NCI-H1092 treated with DMSO at 0.1 percent for 48 hours (cell line): ENCODE measurements at places on chromosomes 7 and 10.

- no peak for DNase-seq
Measured at GRCh38 chr7:41872966-41873365, 170.1 kb upstream of the INHBA start.

DNA sequence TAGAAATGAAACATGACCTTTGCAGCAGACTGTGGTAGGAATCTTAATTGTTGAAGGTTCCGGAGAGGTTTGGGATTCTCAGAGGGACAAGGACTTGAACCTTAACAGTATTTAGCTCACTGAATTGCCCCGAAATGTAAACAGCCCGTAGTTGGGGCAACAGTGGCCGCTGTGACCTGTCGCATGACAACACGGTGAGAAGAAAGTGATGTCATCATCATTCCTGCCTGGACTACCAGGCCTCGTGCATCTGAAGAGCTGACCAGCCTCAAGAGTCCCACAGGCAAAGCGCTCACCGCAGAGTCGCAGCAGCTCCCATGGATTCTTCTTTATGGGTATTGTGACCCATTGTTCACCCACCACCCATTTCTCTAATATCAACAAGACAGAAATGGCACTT is 250.6 kb downstream of the KLF6 start:
- no peak for DNase-seq

GRCh38 chr7:127943541-127944521 is 87.4 kb downstream of the LRRC4 start:
- peak; percentile 79 for DNase-seq

DNA sequence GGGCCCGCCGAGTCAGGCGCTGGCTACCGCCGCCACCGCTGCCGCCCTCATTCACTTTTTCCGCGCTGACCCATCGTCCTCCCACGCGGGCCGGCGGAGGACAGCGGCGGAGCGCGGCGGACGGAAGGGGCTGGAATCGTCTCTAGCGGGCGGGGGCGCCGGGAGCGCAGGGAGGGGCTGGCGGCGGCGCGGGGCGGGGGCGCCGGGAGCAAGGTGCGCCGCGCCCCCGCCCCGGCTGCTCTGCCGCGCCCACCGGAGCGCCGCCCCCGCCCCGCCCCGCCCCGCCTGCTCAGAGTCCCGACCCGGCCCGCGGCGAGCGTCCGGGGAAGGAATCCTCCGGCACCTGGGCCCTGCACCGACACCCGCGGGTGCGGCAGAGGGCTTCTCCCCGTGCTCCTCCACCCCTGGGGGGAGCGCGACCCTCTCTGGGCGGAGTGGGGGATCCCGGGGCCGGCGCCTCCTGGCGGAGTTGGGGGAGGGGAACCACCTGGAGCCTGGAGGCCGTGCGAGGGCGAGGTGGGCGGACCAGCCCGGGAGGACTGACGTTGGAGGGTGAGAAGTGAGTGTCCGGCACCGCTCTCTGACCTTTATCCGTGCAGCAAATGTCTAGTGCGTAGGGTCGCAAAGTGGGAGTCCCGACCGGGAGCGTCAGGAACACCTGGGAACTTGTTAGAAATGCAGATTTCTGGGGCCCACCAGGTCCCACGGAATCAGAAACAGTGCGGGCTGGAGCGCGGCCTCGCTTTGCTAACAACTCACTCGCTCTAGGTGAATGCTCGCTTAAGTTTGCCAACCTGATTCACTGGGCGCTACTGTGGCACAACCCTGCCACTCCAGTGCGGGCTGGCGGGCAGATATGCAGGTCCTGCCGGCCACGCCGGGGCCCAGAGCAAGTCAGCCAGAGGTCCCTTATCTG is at the start of gene COBL:
COBL (minus strand) TSS at position 144 of the 916 bp plus-strand sequence. CDS start 176 bp downstream, outside the sequence.
- DNase-seq = peak; percentile 64

- no peak for DNase-seq
Measured at GRCh38 chr10:22133749-22134624, 83.8 kb downstream of the EBLN1 start.

GRCh38 chr7:755413-755805 is 28.3 kb upstream of the PRKAR1B start:
- no peak for DNase-seq

DNA sequence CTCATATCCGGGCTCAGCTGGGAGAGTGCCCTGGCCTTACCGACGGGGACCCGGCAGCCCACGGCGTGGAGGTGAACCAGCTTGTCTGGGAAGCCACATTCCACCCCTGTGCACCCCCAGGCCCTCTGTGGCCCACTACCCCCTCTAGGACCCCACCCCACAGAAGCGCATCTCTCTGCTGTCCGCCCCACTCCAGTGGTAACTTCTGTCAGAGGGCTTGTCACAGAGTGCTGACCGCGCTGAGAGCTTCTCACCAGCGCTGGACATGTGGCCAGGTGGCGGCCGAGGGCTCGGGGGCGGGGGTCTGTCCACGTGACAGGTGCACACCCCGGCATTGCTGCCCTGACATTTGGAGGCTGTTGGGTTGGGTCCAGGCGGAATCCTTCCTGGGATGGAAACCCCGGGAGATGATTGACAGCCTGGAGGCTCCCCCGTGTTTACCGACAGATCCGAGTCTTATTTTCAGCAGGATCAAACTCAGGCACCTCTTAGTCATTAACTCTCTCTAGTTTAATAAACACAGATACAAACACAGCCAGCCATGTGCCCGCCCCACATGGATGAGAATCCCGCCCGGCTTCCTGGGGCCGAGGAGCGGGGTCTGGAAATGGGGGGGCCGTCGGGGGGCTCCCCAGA is 5.1 kb downstream of the ELFN1 start:
- no peak for DNase-seq

- DNase-seq = no peak
Measured at GRCh38 chr7:91866599-91867148, 13.8 kb downstream of the MTERF1 start.

DNA sequence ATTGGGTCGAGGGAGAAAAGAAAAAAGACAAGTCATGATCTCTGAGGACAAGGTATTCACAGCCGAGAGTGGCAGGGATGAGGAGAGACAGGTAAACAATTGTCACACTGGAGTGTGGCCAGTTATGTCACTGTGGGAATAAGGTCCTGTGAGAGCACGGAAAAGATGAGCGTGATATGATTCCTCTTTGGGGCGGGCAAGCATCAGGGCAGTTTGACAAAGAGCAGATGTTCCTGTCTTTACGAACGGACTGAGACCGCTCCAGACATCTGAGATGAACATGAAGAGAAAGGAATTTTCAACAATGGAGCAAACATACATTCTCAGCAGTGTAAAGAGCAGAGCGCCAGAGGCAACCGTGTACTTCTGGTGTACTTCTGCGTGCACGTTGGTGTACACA is 278.1 kb downstream of the DPP6 start:
- DNase-seq = no peak

- no peak for DNase-seq
Measured at GRCh38 chr10:36057180-36057579, 415.1 kb upstream of the FZD8 start.

- DNase-seq = no peak
Measured at GRCh38 chr7:113294750-113295149, 176.4 kb upstream of the SMIM30 start.

- DNase-seq = no peak
Measured at GRCh38 chr7:17305387-17306171, 7.1 kb downstream of the AHR start.

DNA sequence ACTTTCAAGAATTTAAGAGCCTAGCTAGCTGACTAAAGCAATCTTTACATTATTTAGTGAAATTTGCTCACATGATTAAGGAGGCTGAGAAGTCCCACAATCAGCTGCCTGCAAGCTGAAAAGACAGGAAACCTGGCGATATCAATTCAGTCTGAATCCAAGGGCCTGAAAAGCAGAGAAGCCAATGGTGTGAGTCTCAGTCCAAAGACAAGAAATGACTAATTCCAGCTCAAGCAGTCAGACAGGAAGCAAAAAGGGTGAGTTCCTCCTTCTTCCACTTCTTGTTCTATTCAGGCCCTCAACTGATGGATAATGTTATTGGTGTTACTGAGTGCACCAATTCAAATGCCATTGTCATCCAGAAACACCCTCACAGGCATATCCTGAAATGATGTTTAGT is 1231.6 kb upstream of the CELF2 start:
- no peak for DNase-seq

DNA sequence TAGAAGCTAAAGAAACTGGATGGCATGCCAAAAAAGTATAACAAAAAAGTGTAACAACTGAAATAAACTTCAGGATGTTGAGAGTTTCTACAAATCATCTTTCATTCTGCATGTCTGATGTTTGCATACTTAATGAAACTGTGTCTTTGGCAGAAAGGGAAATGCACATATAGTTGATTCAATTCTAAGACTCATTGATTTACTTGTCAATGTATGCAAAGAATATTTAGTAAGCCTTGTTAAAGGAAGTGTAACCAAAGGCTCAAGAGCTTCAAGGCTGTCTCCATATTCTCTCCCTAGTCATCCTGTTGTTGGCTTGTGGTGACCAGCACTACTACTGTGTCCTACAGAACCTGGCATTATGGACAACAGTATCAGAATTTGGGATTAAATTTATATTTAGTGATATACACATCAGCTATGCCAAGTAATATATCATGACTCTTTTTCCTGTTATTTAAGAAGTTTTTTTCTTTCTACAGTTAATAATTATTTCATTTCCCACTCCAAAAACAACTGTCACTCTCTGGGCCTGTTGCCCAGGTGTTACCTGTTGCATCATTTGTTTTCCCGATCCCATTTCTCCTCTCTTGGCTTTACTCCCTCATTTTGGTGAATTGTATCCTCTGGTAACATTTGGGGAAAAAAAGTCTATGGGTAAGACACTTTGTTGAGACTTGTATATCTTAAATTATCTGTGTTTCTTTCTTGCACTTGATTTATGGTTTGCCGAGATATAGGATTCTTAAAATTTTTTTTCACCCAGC is 226.6 kb upstream of the BMPER start:
- no peak for DNase-seq

GRCh38 chr10:34593374-34593890 is 221.7 kb downstream of the PARD3 start:
- no peak for DNase-seq

GRCh38 chr10:110803830-110804338 is 67.8 kb upstream of the PDCD4 start:
- peak; percentile 48 for DNase-seq

- DNase-seq = peak; percentile 2
Measured at GRCh38 chr10:78472551-78472890, 438.9 kb downstream of the RPS24 start.

- DNase-seq = no peak
Measured at GRCh38 chr7:36148422-36149065, 4.5 kb upstream of the EEPD1 start.

- DNase-seq = peak; percentile 26
Measured at GRCh38 chr7:157271315-157271990, 65.4 kb upstream of the DNAJB6 start.

GRCh38 chr7:81008901-81009300 is 90.0 kb upstream of the SEMA3C start:
- no peak for DNase-seq

GRCh38 chr7:5284304-5285281 is 1.9 kb downstream of the SLC29A4 start:
- DNase-seq = peak; percentile 88

DNA sequence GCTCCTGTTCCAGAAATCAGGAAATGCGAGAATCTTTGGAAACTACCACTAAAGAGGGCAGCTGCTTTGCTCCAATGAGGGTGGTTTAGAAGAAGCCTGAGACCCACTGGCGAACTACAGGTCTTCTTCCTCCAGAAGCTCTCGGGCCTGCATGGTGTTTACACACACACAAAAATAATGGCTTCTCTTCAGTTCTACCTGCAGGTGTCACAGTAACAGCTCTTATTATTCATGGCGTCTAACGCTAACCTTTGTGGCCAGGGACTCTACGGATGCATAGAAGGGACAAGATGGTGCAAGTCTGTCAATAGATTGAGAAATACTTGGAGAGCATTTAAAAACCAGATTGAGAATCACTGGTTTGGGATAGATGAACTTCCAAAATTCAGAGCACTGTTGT is 22.4 kb downstream of the GPR141 start:
- DNase-seq = no peak

DNA sequence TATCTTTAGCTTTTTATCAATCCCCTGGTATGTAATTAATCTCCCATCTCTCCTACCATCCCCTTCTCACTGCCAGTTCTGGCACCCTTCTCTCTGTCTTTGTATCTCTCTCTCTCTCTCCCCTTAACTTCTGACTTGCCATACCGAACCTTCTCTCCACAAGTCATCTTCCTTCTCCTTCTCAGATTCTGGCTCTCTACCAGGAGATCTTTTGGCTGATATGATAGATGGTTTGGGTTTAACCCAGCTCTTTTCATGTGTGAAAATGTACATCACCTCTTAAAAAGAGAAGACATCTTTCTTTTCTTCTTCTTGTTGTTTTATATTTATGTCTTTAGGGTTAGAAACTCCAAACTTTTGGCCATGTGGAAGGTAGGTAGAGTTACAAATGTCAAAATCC is 196.7 kb downstream of the HGF start:
- DNase-seq = no peak

GRCh38 chr10:104267721-104268404 is 1.1 kb upstream of the GSTO2 start:
- no peak for DNase-seq

DNA sequence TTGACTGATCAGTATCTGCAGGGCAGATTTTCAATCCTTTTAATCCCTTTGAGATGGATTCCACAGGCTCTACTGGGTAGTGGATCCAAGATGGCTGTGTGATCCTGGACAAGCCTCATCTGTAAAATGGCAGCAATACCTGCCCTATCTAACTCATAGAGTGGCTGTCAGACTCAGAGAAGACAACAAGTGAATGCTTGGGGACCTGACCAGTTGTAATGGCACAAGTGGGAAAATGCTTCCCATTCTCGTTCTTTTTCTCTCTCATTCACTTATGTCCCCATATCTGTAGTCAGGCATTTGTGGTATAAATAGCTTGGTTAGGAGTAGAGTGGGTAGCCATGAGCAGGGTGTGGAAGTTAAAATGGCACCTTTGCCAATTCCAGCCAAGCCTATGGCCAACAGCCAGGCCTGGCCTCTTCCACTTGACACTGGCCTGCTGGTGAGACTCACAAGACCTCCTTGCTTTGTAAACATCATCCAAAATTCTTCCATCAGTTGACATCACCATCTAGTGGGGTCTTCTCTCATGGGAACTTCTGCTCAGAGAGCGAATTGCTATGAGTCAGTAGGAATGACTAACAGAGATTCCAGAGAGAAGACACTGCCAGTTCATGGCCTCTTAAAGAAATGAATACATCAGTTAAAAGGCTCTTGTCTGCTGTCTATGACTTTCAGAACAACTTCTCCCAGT is 150.1 kb downstream of the PLPP4 start:
- no peak for DNase-seq

GRCh38 chr10:71536332-71536731 is 139.6 kb downstream of the CDH23 start:
- no peak for DNase-seq

DNA sequence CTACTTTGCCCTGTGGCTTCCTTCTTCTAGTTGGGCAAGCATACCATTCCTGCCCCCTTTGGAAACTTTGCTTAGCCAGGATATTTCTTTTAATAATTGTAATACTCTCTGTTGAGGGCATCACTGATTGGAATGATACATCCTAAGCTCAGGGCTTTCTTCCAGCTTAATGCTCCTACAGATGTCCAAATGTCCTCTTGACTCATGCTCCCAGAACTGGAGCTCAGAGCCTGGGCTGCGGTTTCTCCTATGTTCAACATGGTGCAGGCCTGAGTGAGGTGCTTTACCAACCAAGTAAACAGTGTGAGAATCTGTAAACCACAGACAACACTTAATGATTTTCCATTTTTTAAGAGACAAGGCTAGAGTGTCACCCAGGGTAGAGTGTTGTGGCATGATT is 108.6 kb downstream of the LRRC4 start:
- no peak for DNase-seq
